Lower leg skin (tissue), 4 donors: ENCODE measurements at places on chromosomes 4 and X. TPM values are rescaled to one million over a fixed set of nuclear protein-coding genes. Genes with fewer than 3 reads are reported as not detected.

SLC10A6 gene
- 103 TPM for total RNA-seq

ZCCHC12 gene
- 0.17 TPM for total RNA-seq

- DNase-seq = no peak
Measured at GRCh38 chr4:53558065-53558801, 33.1 kb downstream of the LNX1 start.

SMIM10 gene
- total RNA-seq = 0.56 TPM

GRCh38 chr4:58983887-58984286 is 1873.7 kb upstream of the IGFBP7 start:
- DNase-seq = no peak

PLAC8 gene
- total RNA-seq = 0.88 TPM
